NCI-H1048 (cell line): ENCODE measurements at places on chromosomes 6 and 20.

GRCh38 chr6:147892476-147892875 lies 384.0 kb downstream of the SAMD5 start:
- no peak for DNase-seq

- no peak for DNase-seq
Observed at GRCh38 chr6:118524686-118525085, 23.4 kb upstream of the PLN start.

- DNase-seq: no peak
Observed at GRCh38 chr6:143773506-143774150, 69.5 kb upstream of the LTV1 start.

GRCh38 chr6:130324657-130325056 lies 41.2 kb upstream of the TMEM200A start:
- no peak for DNase-seq

- DNase-seq: no peak
Observed at GRCh38 chr20:59938221-59938620, 1.9 kb downstream of the PPP1R3D start.

DNA sequence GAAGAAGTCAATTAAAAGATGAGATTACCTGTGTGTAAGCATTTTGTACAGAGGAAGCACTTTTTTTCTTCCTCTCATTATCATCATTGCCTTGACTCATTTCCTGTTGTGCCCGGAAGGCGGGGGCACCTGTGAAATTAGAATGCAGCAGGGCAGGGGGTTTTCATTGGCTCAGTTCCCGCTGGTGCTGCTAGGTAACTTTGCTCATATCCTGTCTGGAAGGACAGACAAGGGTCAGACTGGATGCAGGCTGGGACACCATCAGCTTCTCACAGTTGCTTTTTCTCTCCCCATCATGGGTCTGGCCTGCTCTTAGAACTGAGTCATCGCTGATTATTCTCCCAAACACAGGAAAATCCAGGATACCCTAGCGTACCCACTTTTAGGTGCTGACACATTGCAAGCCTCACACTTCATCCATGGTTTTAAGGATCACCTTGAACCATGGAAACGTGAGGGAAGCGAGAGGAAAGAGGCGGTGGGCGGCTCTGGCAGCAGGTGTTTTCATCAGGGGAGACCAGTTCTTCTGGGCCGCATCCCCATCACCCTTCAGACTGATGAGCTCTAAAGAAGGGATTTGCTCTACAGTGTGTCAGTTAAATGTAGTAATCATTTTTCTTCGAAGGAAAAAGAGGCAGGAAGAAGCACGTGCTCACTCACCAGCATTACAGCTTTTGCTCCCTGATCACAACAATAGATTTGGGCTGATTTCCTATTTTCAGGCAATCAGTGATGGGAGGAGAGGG lies 195.7 kb upstream of the SASH1 start:
- DNase-seq: no peak

DNA sequence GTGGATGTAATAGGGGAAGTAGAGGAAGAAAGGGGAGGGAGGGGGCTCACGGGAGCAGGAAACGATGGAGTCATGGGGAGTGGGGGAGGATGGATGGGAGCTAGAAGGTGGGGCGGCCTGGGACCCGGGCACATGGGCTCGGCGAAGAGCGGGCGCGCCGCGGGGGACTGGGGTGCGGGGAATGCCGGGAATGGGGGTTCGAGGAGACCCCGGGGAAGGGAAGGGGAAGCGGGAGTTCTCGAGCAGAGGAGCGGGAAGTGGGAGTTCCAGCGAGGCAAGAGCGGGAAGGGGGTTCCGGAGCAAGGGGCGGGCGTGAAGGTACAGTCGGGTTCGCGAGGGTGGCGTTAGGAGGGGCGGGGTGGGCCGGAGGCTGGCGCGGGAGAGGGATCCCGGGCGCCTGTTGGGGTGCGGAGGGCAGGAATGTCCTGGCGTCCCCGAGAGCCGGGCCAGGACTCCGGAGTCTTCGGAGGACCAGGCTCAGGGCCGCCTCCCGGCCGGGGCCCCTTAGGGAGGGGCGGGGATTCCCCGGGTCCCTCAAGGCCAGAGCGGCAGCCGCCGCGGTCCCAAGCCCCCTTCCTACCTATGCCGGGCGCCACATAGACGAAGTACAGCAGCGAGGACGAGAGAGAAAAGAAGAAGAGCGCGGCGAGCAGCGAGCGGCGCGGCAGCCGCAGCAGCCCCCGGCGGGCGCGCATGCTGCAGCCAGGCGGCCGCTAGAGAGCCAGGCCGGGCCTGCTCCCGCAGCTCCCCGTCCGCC lies 504 bp downstream of the B4GALT5 start:
- DNase-seq: no peak

GRCh38 chr6:10540073-10540746 lies 19.1 kb downstream of the GCNT2 start:
- no peak for DNase-seq

GRCh38 chr6:170137176-170137891 lies 153.5 kb downstream of the DLL1 start:
- DNase-seq: no peak

DNA sequence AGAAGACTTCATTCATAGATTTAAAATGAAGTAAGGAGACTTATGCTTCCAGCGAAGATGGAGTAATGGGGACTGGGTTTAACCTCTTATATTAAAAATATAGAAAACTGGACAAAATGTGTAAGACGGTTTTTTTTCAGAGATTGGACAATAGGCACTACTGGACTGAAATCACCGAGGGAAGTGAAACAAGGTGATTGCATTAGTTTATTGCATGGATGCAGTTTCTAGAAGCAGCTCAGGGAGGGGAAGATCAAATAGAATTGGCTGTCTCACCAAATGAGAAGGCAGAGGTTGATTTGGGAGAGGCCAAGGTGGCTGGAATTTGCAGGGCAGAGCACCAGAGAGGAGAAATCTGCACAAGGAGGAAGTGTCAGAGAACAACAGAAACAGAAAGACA lies 162.6 kb downstream of the DNAH8 start:
- no peak for DNase-seq

DNA sequence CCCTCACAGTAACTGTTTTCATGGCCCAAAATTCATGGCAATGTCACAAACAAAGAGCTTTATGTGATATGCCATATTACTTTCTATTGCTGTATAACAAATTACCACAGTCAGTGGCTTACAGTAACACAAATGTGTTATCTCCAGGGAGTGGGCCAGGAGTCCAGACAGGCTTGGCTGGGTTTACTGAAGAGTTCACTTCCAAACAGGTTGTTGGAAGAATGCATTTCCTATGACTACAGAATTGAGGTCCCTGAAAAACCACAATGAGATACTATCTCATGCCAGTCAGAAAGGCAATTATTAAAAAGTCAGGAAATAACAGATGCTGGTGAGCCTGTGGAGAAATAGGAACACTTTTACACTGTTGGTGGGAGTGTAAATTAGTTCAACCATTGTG lies 431.9 kb downstream of the PKHD1 start:
- no peak for DNase-seq

- DNase-seq: no peak
Observed at GRCh38 chr6:110900028-110900598, 25.5 kb downstream of the AMD1 start.

- no peak for DNase-seq
Observed at GRCh38 chr6:12873691-12874090, 157.1 kb downstream of the PHACTR1 start.

DNA sequence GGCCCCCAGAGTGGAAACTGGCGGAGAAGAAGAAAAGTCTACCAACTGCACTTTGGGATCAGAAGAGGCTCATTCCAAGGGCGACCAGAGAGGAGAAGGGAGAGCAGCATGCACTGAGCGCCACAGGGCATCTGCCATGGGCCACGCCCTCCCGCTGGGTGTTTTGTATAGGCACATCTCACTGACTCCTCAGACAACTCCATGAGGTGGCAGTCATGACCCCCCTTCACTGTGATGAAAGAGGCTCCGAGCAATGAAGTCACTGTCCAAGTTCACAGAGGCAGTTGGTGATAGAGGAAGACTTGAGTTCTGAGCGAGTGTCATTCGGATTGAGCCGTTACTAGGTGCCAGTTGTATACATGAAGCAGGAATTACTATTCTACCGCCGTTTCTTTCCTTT lies 15.4 kb downstream of the BPIFB1 start:
- DNase-seq: no peak

DNA sequence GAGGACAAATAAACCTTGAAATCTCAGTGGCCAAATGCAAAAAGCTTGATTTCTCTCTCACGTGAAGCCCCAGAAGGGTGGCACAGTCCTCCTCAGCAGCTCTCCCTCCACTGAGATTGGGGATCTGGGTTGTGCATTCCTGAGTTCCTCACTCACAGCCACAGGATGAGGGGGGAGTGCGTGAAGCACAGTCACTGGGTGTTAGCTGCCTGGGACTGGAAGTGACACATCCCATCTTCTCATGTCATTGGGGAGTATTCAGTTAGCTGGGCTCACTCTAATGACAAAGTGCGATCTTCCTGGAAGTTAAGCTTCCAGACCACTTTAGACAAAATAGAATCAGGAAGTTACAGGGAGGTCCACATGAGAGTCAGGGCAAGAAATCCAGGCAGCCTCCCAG lies 192.2 kb upstream of the LRFN2 start:
- no peak for DNase-seq

DNA sequence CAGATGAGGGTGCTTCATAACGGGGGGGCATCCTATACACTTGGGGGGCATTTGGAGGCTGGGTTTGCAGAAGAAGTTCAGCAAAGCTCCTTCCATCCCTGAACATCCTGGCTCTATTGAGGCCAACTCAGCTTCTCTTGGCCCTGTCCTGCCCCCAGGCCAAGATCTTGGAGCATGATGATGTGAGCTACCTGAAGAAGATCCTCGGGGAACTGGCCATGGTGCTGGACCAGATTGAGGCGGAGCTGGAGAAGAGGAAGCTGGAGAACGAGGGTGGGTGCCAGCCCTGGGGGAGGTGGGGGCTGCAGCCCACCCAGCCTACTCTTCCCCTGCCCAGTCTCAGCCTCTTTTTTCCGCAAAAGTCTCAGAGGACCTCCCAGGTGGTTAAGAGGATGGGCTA lies 17.2 kb downstream of the GDAP1L1 start:
- no peak for DNase-seq

GRCh38 chr6:125154761-125155135 lies 1.2 kb downstream of the TPD52L1 start:
- no peak for DNase-seq

DNA sequence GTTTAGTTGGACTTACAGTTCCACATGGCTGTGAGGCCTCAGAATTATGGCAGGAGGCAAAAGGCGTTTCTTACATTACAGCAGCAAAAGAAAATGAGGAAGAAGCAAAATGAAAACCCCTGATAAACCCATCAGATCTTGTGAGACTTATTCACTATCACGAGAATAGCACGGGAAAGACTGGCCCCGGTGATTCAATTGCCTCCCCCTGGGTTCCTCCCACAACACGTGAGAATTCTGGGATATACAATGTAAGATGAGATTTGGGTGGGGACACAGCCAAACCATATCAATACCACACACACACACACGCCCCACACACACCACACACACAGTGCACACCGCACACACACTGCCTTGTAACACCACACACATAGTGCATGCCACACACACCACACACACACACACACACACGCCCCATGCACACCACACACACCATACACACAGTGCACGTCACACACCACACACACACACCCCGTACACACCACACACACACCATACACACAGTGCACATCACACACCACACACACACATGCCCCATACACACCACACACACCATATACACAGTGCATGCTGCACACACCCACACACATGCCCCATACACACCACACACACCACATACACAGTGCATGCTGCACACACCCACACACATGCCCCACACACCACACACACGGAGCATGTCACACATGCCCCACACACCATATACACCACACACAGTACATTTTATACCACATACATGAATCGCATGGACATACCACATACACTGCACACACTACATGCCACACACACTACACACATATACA lies 310.5 kb downstream of the TAF4 start:
- no peak for DNase-seq

DNA sequence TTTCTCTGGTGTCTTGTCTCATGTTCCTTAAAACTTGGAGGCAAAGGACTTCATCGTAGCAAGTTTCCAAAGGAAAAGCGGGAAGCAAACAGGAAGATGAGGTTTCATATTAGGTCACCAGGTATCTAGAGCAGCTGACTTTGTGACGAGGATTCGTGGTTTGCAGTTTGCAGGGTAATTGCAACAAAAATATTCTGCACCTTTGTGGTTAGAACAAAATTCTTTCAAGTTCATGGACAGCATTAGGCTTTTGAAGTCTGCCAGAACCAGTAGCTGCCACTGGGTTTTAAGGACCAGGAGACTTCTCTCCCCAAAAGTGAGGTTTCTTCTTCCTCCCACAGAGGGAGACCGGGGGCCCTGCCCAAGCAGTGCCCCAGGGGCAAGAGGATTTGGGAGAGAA lies 63.4 kb downstream of the RPP40 start:
- no peak for DNase-seq

DNA sequence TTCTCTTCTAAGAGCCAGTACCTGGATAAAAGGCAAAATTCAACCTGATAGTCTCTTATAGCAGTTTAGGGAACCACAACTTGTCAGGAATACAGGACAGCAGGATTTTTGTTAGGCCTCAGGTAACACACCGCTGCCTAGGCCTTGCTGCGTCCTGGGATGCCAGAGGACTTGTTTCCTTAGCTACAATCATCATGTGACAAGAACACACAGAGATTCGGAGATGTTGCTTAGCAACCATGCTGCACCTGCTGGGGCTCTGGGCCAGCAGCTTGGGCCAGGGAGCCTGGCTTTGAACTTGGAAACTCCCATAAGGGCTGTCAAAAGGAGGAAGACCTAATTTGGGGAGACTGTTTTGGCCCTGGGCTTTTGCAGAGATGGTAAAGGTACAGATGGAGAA lies 36.1 kb upstream of the CHD6 start:
- DNase-seq: no peak

DNA sequence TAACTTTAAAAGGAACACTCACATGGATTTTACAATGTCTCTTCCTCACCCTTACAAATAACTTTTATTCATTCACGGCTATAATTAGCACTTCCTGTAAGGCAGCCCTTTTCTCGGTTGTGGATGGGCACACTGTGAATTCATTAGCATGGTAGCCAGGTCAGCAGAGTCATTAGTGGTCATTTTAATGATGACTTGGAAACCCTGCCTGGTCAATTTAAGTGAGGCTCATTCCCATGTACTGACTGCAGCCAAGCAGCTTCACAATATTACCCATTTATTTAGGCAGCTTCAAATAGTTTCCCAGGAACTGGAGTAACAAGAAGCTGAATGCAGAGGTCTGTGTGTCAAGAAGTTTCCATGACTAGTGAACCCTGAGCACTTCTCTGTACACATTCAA lies 248.8 kb downstream of the KHDC1L start:
- no peak for DNase-seq

DNA sequence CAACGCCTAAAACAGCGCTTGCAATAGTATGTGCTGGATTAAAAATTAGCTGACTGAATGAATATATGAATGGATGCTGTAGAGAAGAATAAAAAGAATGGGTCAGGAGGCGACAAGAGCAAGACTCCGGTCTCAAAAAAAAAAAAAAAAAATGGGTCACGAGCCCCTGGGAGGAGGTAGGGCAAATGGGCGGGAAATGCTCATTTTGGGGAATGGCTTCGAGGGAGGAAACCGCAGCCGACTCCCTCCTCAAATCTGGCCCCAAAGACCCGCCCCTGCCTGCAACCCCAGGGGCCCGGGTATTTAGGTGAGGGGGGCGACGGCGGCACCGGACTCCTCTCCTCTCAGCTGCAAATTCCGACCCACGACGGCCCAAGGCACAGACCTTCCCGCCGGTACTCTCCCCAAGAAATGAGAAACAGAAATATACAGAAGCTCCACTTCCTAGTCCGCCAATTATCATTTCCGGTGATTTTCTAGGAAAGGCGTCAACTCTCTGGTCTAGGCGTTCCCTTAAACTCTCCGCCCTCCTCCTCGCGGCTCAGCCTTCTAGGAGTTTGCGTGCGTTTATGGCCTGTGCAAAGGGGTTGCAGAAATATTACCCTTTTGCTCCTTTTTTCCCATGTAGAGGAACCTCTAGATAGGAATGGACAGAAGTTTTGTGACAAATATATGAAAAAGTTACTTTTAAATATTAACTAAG lies at the start of gene ZNF311:
Gene ZNF311, minus strand, starts transcription at position 133 of the 703 bp plus-strand sequence. CDS start 1,361 bp downstream, outside the sequence.
- DNase-seq: no peak
